ENCODE measurements at places on chromosomes 16 and 17.

GRCh38 chr17:30379303-30379902 lies 676 bp downstream of the CPD start:
- DNase-seq: no peak

- DNase-seq: no peak
Observed at GRCh38 chr16:65576631-65577030, 454.8 kb upstream of the CDH11 start.

DNA sequence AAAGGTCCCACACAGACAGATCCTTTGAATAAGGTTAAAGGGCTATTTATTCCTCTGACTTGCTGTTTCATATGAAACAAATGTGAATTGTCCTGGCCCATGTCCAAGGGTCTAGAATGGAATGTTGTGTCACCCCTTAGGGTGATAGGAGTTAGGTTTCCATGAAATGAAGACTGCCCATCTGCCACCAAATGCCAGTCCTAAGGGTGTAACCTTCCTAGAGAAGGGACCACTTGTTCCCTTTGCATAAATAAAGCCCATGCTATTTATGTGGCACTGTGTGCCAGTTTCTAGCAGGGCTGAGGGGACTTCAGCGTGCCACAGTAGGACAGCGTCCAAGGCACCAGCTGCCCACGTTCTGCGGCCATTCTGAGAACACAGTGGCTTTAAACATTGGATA lies 171.3 kb downstream of the ABCA8 start:
- no peak for DNase-seq

DNA sequence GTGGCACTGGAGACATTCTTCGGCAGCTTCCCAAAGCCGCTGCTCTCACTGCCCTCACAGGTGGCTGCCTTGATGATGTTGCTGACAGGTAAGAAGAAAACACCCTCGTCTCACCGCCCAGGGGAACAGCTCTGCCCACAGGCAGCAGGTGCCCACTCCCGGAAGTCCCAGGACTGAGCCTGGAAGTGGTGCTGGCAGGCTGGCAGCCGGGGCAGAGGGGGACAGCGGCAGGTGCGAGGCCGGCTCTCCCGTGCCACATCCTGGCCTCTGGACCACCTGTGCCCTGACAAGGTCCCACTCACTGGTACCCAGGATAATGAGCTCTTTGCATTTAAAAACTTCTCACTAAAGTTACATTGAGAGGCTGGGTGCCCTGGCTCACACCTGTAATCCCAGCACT lies 20.4 kb downstream of the CEP131 start:
- no peak for DNase-seq

- no peak for DNase-seq
Observed at GRCh38 chr16:69703638-69704037, 22.7 kb downstream of the NQO1 start.

DNA sequence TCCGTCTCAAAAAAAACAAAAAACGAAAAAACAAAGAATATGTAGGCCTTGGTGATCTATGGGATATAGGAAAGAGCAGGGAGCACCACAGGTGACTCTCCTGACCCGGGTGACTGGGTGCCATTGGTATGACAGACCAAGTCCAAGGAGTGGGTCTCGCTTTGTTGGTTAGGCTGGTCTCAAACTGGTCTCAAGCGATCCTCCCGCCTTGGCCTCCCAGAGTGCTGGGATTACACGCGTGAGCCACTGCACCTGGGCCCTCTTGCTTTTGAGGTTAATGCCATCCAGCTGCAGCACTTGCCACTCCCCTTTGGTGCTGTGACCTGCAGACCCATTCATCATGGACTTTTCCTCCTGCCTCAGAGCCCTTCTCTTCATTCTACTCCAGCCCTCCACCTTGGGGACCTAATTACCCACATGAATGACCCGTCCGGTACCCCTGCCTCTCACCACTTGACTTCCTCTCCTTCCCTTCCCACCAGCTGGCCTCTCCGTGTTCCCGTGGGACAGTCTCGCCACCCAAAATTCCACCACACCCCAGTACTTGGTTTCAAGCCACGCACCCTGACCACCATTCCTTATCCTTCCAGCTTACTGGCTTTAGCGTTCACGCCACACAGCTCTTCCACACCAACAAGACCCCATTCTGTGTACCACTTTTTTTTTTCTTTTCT lies 3.2 kb upstream of the UBE2G1 start:
- no peak for DNase-seq

DNA sequence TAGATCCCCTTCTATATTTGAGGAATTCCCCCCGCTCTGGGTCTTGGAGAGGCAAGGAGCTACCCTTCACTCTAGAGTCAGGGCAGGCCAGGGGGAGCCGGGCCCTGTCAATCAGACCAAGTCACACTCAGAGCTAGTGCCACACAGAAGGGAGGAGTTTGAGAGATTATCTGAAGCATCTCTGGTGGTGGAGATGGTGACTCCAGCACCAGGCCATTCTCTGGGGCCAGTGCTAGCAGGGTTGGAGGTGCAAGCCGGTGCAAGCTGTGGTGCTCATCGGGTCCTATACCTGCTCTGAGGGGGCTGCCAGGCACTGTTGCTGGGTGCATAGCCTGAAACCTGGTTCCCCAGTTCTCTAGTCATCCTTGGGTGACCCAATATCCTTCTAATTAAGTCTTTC lies 201.2 kb downstream of the COPRS start:
- DNase-seq: no peak

DNA sequence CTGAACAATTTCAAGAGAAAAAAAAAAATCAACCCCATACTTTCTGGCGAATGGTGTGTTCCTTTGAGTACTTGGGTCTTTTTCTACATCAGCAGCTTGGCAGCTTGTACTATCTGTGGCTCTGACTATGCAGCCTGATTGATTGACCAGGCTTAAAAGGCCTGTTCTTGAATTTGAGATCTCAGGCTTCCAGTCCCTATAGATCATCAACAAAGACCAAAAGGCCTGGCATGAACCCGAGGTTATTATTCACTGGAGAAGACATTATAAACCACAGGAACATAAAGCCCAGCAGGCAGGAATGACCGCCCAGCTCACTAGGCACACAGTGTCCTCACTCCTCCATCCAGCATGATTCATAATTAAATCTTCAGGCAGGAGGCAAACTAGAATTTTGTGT lies 32.1 kb upstream of the CDH3 start:
- no peak for DNase-seq

DNA sequence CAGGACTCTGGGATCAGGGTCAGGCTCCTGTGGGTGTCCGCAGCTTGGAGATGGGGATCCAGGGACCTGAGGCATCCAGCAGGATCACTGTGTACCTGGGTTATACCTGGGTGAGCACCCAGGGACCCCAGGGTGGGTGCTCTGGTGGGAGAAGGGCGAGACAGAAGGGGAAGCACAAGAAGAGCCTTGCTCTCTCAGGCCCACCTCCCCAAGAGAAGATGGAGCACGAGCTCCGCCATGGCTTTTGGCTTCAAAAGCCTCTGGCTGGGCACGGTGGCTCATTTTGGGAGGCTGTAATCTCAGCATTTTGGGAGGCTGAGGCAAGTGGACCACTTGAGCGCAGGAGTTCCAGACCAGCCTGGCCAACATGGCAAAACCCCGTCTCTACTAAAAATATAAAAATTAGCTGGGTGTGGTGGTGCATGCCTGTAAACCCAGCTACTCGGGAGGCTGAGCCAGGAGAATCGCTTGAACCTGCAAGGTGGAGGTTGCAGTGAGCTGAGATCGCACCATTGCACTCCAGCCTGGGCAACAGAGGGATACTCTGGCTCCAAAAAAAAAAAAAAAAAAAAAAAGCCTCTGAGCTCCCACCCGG lies 8.9 kb downstream of the DRC7 start:
- no peak for DNase-seq
